ENCODE measurements at places on chromosomes 13 and 19.
A peak's percentile ranks its signal among the peaks of the same experiment; 100 is the strongest.

GRCh38 chr13:33284916-33285315 is 639 bp downstream of the STARD13 start:
- DNase-seq, result peak; percentile 38

- DNase-seq, result no peak
Measured at GRCh38 chr19:7975037-7975436, 30.4 kb downstream of the ELAVL1 start.

DNA sequence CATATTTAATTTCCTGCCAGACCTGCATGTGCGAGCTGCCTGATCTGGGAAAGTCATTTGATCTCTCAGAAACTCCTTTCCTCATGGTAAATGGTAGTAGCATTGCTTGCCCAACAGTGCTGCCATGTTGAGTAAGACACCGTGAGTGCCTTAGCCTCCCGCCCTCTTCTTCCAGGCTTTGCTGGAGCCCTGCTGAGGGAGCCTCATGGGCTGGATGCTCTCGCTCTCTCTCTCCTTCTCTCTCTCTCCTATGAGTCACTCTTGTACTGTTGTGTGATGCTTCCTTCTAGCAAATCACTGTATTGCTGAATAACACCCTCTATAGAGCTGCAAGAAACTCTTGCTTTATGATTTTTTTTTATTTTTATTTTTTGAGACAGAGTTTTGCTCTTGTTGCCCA is 365.5 kb downstream of the UQCRFS1 start:
- DNase-seq, result peak; percentile 53

DNA sequence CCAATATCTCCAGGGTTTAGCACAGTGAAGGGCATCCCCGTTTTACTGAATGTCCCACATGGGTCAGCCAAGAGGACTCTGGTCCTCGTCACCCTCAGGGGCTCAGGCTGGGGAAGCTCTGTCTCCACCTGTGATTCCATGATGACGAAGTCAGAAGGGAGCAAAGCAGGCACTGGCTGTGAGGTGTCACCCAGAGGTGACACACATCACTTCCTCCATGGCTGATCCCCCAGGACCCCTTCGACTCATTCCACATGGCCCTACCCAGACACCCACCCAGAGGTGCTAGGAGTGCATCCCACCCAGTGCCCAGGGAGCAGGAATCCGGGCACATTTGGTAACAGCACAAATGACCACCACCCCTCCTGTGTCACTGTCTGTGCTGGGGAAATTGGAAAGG is 145.2 kb upstream of the VSTM2B start:
- no peak for DNase-seq

GRCh38 chr13:30577401-30577852 is 40.3 kb upstream of the USPL1 start:
- DNase-seq, result peak; percentile 93

- DNase-seq, result peak; percentile 62
Measured at GRCh38 chr19:5293612-5294378, 46.8 kb downstream of the PTPRS start.

DNA sequence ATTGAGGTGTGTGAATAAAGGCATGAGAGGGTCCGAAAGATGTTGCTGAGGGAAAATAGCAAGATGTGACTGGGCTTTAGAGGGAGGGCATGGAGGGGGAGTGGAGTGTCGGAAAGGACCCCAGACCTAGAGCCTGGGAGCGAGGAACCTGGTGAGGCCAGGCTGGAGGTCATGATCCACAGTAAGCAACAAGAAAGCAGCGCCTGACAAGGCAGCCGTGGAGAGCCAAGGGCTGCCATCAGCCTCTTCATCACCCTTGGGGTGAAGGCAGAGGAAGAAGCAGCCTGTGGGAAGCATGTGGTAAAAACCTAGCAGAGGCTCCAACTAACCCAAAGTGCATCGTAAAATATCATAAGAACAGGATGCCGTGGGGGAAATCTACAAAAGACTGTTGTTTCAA is 162.8 kb upstream of the SOX1 start:
- no peak for DNase-seq

GRCh38 chr19:55622242-55622969 is 2.0 kb downstream of the ZNF784 start:
- DNase-seq, result no peak

- DNase-seq, result peak; percentile 13
Measured at GRCh38 chr13:106373304-106373988, 162.0 kb downstream of the EFNB2 start.

- no peak for DNase-seq
Measured at GRCh38 chr13:58884353-58885209, 1253.0 kb downstream of the PCDH17 start.

- DNase-seq, result no peak
Measured at GRCh38 chr13:107574517-107575210, 640.7 kb downstream of the LIG4 start.

DNA sequence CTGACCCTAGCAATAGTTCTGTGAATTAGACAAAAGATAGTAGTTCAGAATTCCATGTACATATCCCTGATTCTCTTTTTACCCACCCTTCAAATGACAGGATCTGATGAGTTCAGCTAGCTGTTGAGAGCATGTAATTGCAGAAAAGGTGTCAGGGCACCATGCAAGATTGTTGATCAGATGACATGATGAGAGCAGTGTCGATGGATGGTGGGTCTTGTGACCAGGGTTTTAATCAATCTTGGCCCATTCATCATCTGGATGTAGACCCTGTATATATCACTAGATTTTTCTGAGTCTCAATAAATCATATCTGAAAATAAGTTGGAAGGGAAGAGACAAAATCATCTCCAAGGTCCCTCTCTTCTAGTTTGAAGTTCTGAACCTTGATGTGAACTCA is 379.0 kb downstream of the OXGR1 start:
- DNase-seq, result no peak

DNA sequence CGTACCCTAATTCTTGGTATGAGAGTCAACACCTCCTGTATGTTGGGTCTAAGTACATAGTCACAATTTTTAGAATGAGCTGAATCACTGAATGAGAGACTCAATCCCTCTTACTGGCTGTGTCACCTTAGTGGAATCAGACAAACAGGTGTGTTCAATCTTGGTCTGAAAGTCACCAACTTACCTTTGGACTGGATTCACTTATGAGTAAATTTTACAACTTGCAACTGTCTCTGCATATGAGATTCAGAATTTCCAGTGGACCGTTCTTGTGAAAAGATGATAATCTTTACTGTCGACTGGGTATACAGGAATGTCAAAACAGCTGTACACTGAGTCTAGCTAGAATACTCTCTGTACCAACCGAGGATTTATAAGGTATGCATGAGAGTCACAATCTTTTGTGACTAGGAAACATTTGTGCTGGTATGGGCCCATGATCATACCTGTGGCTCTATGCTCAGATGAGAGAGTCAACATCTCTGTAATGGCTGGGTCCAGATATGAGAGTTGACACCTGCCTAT is 5.9 kb upstream of the ZNF91 start:
- no peak for DNase-seq

DNA sequence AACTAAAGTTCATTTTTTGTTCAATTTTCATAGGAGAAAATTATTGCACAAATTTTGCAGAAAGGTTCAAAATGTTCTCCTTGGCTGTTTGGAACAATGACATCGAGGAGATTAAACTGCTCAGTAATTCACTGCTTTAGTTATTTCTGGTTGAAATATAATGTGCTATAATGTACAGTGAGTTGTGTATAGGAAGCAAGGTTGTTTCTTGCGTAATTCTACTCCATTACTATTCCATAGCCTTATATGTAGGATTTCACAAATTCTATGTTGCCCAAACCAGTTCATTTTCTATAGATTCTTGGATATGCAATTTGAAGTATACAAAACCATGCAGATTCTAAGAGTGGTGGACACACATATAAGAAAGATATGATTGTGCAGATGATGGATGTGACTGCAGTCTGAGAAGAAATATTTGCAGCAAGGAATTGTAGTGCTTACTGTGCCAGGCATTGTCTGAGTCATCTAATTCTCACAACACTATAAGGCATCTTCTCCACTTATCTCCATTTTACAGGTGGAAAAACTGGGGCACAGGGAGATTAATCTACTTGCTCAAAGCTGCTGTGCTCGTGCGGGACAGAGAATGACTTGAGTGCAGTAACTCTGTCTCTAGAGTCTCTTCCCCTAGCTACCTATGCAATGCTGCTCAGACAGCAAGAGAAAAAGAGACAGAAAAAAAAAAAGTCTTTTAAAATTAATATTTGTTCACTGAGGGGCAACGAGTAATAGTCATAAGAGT is 515.5 kb downstream of the MYO16 start:
- peak; percentile 13 for DNase-seq

- peak; percentile 48 for DNase-seq
Measured at GRCh38 chr13:25046985-25047511, 48.9 kb upstream of the PABPC3 start.

DNA sequence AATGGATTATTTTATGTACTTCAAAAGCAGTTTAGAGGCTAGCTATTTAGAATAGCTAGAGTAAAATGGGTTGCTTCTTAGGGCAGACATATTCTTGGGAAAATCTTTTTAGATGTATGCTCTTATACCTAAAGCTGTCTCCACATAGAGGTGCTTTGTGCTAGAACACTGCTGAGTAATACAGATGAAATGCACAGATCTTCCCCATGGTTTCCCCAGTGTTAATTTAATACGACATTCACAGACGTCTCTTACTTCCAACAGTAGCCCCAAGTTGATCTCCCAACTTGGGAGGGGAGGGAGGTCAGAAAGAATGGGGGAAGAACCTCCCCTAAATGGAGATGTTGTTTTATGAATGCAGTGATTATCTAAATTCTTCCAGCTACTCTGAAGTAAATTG is 16.9 kb downstream of the NALCN start:
- peak; percentile 48 for DNase-seq

DNA sequence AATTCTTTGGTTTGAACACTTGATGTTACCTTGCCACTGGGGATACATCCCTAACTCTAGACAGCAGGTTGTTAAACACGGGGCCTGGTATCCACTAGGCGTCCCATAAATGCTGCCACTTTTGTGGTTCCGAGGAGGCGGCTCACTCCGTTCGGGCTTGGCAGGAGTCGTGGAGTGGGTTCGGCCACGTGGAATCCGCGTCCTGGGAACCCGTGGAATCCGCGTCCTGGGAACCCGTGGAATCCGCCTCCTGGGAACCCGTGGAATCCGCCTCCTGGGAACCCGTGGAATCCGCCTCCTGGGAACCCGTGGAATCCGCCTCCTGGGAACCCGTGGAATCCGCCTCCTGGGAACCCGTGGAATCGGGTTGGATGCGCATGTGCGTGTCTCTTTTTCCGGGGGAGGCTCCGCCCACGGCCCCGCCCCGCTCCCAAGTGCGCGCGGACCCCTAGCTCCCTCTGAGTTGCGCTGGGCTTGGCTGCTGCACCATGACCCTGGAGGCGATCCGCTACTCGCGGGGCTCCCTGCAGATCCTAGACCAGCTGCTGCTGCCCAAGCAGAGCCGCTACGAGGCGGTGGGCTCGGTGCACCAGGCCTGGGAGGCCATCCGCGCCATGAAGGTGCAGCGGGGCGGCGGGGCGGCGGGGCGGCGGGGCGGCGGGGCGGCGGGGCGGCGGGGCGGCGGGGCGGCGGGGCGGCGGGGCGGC is at the start of gene MRI1:
MRI1 (plus strand) TSS at position 422 of the 707 bp plus-strand sequence; CDS start at position 489, 67 bp downstream.
- DNase-seq, result peak; percentile 77

DNA sequence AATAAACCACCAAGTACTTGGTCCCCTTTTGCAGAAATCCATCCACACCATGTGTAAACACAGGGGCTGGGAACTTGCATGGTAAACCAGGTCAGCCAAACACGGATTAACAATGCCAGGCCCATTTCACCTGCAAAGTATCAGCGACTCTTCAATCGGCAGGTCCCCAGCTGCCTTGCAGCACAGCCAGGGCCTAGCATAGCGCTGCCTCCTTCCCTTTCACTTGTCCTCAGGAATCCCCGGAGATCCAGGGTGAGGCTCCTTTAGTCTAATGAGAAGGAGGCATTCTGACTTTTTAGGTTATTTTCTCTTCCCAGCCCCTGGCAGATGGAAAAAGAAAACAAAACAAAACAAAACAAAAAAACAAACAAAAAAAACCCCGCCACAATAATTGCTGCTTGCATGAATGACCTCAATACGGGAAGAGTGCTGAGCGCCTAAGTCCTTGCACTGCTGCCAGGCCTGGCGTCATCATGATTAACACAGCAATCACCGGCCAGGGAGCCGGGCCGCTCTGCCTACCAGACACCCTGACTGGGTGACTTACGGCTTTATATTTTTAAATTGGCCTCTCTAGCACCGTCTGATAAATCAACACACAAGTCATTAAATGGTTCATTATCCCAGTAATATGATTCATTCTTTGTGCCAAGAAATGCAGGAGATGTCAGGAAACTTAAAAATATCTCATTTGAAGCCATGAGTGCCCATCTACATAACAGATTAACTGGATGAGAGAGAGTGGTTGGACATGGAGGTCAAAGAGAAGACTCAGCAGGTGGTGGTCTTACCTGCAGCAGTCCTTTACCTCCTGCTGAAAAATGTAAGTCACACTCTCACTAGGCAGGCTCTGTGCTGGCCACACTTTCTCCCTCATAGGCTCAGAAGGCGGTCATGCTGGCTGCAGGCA is 692.7 kb downstream of the UQCRFS1 start:
- DNase-seq, result no peak

GRCh38 chr13:73873940-73874830 is 260.0 kb downstream of the KLF12 start:
- DNase-seq, result no peak

DNA sequence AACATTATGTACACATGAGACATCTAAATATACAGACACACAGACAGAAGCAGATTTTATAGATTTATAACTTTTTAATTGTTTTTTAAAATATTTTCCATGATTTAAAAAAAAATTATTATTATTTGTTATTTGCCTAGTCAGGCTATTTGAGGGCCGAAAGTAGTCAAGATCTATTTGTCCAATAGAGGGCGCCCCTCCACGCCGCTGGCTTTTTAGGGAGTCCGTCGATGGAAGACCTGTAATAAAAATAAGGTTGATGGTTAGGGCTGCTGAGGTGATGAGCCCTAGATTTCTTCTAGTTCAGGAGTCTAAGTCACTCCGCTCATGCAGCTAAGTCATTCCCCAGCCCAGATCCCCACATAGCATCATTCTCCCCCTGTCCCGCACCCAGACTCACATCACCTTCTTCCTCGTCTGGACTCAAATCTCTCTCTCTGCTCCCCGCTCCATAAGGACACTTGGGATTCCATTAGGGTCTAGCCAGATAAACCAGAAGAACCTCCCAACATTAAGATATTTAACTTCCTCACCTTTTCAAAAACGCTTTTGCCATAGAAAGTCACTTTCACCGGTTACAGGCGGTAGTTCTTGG is 33.9 kb upstream of the CEACAM21 start:
- peak; percentile 43 for DNase-seq

DNA sequence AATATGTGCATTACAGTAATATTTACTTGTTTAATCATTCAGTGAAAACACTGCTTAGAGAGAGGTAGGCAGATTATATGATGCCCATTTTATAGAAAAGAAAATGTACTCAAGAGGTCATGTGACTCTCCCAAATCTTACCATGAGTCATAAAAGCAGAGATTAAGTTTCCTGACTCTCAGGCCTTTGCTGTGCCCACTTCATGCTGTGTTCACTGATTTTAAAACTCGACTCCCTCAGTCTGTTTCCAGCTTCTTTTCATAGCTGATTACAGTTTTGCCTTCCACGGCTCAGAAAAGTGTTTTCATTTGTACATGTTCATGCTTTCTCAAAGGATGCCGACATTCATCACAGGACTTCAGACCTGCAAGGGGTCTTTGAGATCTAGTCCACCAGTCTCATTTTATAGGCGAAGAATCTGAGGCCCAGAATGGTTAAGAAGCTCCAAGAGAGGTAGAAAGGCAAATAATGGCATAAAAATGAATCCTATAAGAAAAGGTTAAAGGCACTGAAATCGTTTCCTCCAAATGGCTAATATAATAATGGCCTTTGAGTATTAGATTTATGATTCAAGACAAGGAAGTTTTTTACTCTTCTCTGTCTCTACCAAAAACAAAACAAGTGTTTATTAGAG is 9.0 kb upstream of the IPO5 start:
- DNase-seq, result peak; percentile 46

GRCh38 chr19:17988161-17988560 is 19.8 kb upstream of the ARRDC2 start:
- no peak for DNase-seq
